ENCODE measurements at places on chromosomes 12 and 14.
A peak's percentile ranks its signal among the peaks of the same experiment; 100 is the strongest.

DNA sequence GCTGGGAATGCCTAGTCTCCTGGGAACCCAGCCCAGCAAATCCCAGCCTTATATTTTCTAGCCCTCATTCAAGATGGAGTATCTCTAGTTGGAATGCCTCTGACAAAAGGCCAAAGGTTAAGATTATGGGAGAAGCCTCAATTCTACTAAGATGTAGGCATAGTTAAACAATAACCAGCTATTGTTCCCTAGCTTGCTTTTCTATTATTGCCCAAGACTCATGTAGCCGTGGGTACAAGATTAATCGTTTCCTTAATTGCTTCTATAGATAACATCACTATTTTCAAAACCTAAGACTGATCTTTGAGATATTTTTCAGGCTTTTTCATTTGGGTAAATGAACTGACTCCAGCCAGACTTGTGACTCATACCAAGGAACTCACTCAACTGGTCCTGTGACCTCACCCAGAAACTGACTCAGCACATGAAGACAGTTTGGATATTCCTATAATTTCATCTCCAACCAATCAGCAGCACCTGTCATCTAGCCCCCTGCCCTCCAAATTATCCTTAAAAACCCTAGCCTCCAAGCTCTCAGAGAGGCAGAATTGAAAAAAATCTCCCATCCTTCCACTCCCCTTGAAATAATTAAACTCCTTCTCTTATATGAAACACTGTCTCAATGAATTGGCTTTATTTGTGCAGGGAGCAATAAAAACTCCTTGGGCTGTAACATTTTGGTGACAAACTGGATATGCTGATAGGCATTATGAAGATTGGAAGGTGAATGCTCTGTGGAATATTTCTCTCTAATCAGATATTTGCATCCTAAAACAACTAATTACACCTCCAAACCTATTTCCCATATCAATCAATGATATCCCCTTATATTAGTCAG, 589.0 kb downstream of the C12orf50 start:
- DNase-seq, result no peak

GRCh38 chr12:84910549-84911241, 1.9 kb downstream of the SLC6A15 start:
- no peak for DNase-seq

DNA sequence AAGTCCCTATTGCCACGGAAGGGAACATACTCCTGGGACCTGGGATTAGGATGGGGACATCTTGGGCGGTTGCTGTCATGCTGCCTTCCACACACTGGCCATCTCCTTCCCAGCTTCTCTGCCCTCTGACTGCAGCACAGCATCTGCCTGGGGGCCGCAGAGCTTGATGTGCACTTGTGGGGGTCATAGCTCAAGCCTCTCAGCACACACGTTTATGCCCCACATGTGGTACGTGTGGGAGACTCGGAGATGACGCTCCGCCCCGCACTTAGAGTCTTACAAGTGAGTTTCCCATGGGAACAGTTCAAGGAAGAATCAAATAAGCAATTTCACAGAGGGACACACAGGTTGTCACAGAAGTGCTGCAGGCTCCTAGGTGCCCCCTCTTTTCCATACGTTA, 8.6 kb downstream of the ACADS start:
- DNase-seq, result no peak

DNA sequence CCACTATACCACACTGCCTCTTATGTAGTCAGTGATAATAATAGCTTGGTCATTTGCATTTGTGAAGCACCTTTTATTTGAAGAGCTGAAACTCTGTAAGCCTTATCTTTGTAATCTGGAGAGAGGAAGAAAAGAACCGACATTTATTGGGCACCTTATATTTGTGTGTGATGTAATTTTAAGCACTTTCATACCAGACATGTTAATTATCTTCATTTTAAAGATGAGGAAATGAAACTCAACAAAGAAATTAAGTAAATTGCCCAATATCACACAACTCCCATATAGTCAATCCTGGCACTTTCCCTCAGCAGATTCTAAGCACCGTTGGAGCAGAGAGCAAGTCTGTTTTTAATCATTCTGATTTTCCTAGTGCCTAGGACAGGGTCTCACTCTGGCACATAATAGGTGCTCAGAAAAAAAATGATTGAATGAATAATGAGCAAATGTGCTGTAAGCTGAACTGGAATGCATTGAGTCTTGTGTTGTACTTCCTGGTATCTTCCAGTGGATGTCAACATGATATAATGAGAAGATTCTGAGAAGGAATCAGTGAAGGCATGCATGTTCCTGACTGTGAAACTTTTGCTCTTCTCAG, 418.9 kb downstream of the ZFP36L1 start:
- peak; percentile 52 for DNase-seq

DNA sequence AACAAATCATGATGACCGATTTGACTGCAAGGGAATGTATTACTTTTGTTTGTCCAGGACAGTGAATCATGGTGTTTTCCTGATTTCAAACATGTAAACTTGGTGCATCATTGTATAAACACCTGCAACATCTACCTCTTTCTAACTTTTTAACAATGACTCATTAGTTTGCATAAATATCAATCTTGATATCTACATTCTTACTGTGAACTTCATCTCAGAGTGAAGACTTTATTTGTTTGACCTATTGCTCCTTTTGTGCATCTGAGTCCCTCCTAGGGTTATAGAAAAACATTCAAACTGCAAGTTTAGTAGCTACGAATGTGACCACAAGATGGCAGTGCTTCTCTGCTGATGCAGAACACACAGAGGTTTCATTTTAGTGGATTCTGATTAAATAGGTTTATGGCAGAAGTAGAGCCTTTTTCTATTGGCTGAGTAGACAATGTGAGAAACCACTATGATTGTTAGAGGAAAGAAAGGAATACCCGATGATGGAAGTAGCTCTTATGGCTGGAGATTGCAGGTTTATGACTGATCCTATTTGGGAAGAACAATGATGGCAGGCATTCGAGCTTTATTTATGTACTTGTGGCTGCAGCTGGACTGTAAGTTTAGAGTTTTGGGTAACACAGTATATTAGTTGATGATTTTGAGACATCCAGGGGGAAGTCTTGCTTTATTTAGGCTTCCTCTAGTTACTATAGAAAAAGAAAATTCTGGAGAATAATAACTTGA, 244.2 kb upstream of the OR4E1 start:
- DNase-seq, result peak; percentile 62

DNA sequence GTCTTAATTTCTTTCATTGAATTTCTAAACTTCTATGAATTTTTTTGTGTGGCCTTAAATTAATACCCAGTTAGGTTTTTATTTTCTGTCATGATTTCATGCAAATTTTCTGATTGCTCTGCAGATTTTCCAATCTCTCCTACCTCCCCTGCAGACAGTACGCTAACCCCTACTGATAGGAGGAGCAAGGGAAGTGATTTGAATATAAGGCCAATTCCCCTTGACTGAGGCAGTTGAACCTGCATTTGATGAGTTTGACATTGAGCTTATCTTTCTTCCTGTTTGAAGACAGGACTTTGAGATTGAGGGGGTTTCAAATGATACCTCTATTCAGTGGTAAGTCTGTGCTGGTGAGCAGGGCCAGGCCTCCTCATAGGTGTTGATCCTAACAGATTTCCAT, 74.6 kb downstream of the SNAPC1 start:
- DNase-seq, result no peak

DNA sequence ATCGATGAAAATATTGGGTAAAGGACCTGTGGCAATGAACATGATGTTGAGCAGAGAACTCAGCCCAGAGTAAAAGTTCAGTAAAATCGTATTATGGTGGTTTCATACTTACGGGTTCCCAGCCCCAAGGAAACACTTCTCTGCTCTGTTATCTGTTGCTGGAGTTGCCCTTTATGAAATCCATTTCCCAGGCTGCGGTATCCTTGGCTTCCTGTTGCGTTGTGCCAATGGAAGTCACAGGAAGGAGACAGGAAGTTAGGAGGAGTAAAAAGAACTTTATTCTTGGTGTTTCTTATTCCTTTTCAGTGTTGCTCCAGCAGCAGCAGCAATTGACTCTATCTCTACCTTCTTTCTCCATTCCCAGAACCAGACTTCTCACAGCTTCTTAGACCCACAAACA, 965.2 kb downstream of the VRK1 start:
- no peak for DNase-seq

GRCh38 chr14:100884456-100884855, 19.1 kb downstream of the RTL1 start:
- DNase-seq, result no peak
